ENCODE measurements at places on chromosomes 2 and 18.

- no peak for DNase-seq
Measured at GRCh38 chr18:70362258-70362657, 73.4 kb downstream of the SOCS6 start.

GRCh38 chr2:116809109-116809508 is 1005.4 kb upstream of the DDX18 start:
- no peak for DNase-seq

- no peak for DNase-seq
Measured at GRCh38 chr2:7029291-7030059, 112.3 kb downstream of the RNF144A start.

GRCh38 chr2:41949091-41949882 is 98.5 kb upstream of the PKDCC start:
- no peak for DNase-seq

DNA sequence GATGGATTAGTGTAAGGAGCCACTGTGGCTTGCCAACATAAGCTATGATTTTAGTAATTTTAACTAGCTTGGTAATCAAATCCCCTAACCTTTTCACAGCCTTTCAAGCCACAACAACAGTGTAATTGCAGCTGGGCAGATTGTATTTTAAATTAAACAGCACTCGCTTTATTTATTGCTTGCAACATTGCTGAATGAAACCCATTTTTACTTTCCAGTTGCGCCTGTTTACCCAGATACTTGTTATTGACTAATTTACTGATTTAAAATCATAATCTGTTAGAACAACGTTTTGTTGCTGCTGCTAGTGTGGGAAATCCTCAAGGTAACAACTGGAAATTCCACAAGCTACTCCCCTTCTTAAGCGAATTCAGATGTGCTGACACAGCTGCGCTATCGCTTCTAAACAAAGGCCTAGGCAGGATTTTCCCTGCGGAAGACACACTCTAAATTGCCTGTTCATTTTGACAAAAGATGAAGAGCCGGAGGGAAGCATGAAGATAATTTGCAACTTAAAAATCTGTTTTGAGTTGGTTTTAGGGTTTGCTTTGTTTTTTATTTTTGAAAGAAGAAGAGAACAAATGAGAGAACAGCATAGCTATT is 283.9 kb downstream of the ALPK2 start:
- DNase-seq = no peak

- no peak for DNase-seq
Measured at GRCh38 chr2:67204349-67204748, 192.8 kb upstream of the ETAA1 start.

DNA sequence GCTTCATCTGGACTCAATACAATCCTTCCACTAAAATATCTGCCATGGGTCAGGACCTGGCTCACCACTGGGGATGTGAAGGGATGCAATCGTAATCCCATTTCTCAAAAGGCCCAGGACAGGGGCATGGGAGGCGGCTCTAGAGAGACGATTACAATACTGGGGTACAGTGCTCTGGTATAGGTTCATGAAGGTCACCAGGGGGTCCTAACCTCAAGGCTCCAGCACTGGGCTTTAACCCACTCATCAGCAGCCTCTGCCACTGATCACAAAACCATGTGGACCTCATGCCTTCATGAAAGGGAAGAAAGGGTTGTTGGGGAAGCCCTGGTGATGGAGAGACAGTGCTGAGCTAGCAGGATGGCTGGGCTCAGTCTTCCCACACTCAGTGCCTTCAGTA is 48.8 kb downstream of the ADD2 start:
- DNase-seq = no peak

DNA sequence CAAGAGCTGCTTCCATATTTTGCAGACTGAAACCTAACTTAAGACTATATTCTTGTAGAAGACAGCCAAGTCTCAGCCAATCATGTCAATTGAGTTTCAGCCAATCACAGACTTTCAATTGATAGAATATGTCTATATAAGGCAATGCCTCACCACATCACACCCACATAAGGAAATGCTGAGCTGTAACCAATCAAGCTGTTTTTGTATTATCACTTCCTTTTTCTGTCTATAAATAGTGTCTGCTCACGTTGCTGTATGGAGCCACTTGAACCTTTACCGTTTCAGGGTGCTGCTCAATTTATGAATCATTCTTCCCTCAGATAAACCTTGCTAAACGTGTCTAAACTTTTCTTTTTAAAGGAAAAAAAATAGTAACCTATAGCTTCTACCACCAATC is 1554.4 kb upstream of the LRRTM1 start:
- DNase-seq = no peak

DNA sequence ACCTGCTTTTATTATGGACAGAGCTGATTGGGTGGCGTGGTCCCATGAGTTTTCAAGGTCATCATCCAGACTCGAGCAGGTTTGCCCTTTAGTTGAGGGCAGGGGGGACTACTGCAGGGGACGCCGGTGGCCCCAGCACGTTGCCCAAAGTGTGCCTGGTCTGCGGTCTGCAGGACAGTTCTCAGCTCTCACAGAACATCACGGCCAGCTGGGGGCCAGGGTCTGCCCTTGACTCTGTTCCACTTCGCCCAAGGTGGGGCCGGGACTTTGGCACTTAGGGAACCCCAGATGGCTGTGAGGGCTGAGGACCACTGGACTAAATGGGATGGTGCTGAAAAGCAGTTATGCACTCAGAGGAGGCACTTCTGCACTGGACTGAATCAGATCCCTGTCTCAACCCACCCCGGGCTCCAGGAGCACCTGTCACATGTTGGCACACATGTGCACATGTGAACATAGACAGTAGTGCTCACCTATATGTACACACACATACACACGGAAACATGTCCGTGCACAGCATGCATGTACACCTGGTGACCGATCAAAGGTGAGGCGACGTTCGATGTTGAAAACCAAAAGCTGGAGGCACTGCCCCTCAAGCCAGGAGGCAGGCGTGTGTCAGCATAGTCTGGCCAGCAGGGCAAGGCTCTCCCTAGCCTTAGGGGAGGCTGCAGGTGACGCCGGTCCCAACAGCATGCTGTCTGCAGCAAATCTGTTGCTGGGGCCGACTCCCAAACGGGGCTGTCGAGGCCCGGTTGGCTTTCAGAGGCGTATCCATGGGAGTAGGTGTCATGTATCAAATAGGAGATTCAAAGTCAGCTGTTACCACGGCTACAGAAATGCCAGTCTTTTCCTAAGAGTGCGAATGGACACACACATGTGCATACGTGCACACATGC is 10.2 kb downstream of the ANO7 start:
- no peak for DNase-seq

- peak; percentile 66 for DNase-seq
Measured at GRCh38 chr2:237020090-237020489, 65.6 kb upstream of the COPS8 start.

- DNase-seq = no peak
Measured at GRCh38 chr2:73225513-73226360, 7.3 kb downstream of the PRADC1 start.

GRCh38 chr2:238107525-238108422 is 7.6 kb downstream of the ESPNL start:
- no peak for DNase-seq

- DNase-seq = no peak
Measured at GRCh38 chr2:108349571-108349928, 28.2 kb upstream of the SULT1C4 start.

DNA sequence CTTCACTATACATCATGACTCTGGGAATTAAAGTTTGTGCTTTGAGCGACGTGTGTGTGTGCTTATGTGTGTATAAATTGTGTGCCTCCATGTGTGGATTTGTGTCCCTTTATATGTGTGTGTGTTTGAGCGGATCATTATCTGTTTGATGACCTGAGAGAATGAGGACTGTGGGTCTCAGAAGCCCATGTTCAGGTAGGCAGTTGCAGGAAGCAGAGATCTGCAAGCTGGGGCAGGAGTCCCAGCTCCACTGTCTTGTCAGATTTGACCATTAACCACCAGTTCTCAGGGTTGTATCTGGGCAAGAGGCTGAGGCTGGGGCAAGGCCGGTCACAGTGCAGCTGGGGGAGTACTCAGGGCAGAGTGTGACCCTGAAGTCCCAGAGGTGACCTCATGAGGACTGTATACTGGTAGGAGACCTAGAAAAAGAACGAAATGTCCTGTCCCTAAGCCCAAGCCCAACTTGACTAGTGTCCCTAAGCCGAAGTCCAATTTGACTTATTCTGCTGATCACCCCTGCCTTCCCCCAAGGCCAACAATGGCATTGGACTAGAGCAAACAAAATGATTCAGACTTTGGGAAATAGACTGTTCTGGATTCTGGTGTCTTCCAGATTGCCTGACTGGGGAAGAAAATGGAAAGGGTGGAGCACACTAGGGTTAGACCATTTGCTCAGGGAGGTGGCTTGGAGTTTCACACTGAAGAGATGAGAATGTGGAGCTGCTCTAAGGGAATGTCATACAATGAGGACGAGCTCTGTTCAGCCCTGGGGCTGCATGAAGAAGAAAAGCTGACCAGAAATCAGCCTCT is 28.1 kb downstream of the RHOB start:
- no peak for DNase-seq

DNA sequence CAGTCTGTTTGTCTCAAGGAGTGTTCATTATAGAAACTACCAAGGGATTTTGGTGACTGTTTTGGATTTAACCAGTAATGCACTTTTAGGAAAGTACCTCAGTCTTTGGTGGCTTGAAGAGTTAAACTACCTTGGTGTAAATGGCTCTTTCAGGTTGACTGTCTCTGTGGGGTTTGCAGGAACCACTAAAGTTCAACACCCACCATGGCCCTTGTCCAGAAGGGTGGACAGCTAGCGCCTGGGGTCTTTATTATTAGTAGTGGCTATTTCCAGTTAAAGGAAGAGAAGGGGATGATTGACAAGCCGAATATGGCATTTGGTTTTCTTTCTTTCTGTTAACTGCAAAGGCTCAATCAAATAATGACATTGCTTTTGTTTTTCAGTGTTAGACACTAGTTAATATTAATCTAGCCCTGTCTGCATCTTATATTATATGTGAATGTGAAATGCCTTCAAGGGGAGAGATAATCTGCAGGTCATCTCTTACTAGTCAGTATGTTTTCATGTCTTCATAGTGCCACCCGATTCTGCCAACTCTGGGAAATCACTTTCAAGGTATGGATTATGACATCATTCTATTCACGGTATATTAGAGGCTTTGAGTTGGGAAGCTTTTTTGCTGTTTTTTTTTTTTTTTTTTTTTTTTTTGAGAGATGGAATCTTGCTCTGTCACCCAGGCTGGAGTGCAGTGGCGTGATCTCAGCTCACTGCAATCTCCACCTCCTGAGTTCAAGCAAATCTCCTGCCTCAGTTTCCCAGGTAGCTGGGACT is 56.4 kb downstream of the MAP4K4 start:
- DNase-seq = no peak

GRCh38 chr2:4964579-4964978 is 727.6 kb upstream of the SOX11 start:
- DNase-seq = peak; percentile 2

DNA sequence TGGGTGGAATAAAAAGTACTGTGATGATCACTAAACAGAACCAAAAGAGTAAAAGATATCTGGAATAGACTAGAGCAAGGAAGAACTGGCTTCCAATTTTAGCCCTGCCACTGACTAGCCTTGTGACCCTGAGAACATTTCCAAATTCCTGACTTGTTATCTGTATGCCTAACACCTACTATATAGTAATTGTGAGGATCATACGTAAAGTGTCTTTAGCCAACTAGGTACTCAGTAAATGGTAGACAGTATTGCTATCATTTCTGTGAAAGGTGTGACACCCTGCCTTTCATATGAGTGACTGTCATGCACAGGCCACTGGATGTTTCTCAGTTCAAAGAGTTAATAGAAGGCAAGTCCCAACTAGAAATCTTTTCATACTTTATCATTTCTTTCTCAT is 29.8 kb downstream of the CYTIP start:
- DNase-seq = no peak

DNA sequence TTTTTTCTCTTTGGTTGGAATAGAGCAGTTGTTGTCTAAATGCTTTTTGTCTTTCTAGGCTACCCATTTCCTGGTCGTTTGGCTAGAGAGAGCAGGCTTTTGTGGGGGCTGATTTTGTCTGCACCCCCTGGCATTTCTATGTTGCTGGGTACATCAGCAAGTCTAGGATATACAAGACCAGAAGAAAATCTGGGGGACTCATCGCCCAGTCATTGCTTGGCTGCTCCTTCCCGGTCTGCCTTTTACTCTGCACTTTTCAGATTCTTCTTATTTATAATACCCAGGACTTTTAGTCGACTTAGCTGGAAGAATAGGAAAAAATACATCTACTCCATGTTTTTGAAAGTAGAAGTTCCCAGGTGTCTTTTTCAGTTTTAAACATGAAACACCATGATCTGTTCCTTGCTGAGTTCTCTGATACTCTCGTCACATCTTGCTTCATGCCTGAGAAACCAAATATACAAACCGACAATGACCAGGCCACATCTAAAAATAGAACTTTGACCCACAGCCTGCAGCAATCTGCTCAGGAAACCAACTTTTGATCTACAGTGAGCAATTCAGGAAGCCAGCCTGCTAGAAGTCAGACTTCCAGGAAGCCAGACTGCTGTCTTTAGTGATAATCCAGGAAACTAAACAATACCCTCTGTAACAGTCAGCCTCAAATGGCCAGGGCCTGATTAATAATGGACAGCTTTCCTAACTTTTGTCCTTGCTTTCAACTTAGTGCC is 163.8 kb upstream of the MEX3C start:
- DNase-seq = no peak

GRCh38 chr18:76386886-76387285 is 108.2 kb downstream of the ZNF516 start:
- no peak for DNase-seq

- no peak for DNase-seq
Measured at GRCh38 chr2:112879491-112880041, 31.4 kb upstream of the IL37 start.

DNA sequence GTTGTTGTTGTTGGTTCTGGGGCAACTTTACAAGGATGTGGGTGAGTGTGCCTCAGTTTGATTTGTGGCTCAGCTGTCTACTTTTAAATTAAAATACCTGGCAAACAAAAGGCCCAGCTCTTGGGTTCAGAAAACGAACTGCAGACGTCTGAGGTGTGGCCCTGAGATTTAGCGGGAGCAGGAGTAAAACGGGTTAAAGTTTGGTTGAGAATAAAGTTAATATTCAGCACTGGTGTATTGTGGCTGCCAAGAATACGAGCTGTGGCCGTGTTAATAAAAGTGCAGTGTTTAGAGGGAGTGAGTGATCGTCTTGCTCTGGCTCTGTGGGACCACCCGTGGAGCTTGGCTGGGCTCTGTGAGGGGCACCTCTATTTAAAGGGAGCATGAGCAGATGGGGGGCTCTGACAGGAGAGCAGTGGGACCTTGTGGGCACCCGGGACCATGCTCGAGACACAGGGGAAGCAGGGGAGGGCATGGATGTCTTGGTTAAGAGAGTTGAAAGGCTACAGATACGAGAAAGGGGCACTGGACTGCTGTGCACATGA is 80.3 kb downstream of the VAPA start:
- DNase-seq = no peak

- DNase-seq = no peak
Measured at GRCh38 chr18:75823471-75823870, 396.0 kb upstream of the SMIM21 start.

GRCh38 chr18:48605408-48605845 is 66.6 kb downstream of the CTIF start:
- DNase-seq = peak; percentile 30

GRCh38 chr2:102155703-102156515 is 13.4 kb downstream of the IL1R1 start:
- DNase-seq = peak; percentile 13

- no peak for DNase-seq
Measured at GRCh38 chr2:67083951-67084350, 313.2 kb upstream of the ETAA1 start.

All from fibroblast of skin of abdomen (primary cell).